ENCODE measurements at places on chromosomes 12 and 14. TPM values are rescaled to one million over a fixed set of nuclear protein-coding genes. Genes with fewer than 3 reads are reported as not detected.

DNA sequence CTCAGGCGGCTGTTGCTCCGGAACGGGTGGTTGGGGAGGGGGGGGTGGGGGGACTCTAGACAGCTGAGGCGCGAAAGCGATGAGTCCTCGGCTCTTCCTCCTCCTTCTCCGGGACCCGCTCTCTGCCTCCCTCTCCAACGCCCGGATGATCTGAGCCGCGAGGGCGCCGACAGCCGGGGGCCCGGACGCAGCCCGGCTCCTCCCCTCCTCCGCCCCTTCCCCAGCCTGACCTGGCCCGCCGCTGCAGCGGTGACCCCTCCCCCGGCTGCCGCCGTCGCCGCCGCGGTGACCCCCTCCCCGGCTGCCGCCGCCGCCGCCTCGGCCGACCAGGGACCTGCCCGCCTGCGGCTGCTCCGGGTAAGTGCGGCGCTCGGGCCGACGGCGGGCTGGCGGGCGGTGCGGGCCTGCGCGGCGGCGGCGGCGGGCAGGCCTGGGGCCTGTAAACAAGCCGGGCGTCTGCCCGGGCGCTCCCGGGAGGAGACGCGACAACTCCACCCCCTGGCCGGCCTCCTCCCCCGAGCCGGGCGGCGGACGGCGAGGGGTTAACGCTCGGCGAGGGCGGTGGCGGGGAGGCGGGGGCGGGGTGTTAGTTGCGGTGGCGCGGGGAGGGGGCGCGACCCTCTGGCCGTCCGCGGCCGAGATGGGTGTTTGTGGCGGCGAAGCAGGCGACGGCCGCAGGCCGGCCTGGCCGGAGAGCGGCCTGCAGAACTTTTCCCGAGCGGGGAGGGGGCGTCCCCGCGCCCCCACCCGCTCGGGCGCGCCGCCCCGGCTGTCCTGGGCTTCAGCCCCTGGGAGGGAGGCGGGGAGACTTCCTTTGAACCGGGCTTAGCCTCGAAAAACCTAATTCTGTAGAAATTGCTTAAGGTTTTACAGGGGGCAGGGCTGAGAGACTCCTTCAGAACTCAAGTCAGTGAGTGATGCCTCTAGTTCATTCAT lies 568 bp downstream of the PPM1A start:
- peak; percentile 38 for DNase-seq

- DNase-seq = no peak
These were observed 20.7 kb downstream of the PLEK2 start for GRCh38 chr14:67391268-67391667.

The OR11G2 gene
- total RNA-seq = not detected

DNA sequence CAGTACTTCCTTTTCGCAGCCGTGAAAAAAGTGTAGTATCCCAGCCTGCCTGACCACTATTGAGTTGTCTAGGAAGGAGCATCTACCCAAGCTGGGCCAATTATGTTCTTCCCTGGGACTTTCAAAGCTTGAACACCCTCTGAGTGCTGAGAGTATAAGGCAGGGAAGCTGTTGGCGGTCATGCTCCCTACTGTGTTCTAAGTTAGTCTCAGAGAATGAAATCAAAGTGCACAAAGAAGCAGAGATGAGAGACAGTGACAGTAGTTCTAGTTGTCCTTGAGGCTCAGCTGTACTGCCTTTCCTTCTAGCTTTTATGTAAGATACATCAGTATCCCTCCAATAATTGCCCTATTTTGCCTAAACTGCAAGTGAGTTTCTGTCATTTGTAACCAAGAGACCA lies 427.1 kb upstream of the SEL1L start:
- DNase-seq = no peak

GRCh38 chr14:78848234-78848820 lies 678.2 kb downstream of the NRXN3 start:
- DNase-seq = peak; percentile 23

- DNase-seq = no peak
These were observed 22.7 kb upstream of the MGST1 start for GRCh38 chr12:16324772-16325171.

The RPS6KA5 gene
- 3.0 TPM for total RNA-seq

- DNase-seq = peak; percentile 6
These were observed 412.8 kb upstream of the TBX3 start for GRCh38 chr12:115096588-115097397.

The FLRT2 gene
- 6.7 TPM for total RNA-seq

The MGP gene
- 0.23 TPM for total RNA-seq

GRCh38 chr12:24127919-24128721 lies 178.7 kb upstream of the SOX5 start:
- no peak for DNase-seq

DNA sequence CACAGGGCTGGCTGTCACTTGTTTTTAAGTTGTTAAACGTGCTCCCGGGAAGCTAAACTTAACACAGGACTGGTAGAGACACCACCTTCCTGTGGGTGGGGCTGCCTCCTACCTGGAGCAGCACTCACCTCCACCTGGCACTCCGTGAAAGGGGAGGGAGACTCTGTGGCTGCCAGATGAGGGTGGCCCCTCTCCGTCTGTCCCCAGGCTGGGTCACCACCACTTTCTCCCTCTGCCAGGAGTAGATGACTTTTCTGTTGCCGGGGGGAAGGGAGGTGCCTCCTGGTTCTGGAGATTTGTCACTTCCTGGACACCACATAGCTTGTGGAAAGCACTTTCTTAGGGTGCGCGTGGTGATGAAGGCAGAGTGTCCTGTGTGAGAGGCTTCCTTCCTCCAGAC lies 81.3 kb downstream of the WDR20 start:
- peak; percentile 74 for DNase-seq

- DNase-seq = no peak
These were observed 7.5 kb upstream of the CLEC4E start for GRCh38 chr12:8548192-8548591.

GRCh38 chr14:29028973-29029582 lies 262.5 kb downstream of the FOXG1 start:
- DNase-seq = peak; percentile 11

The MYF5 gene
- not detected for total RNA-seq

- DNase-seq = no peak
These were observed 189.0 kb downstream of the FOXA1 start for GRCh38 chr14:37406095-37406494.

DNA sequence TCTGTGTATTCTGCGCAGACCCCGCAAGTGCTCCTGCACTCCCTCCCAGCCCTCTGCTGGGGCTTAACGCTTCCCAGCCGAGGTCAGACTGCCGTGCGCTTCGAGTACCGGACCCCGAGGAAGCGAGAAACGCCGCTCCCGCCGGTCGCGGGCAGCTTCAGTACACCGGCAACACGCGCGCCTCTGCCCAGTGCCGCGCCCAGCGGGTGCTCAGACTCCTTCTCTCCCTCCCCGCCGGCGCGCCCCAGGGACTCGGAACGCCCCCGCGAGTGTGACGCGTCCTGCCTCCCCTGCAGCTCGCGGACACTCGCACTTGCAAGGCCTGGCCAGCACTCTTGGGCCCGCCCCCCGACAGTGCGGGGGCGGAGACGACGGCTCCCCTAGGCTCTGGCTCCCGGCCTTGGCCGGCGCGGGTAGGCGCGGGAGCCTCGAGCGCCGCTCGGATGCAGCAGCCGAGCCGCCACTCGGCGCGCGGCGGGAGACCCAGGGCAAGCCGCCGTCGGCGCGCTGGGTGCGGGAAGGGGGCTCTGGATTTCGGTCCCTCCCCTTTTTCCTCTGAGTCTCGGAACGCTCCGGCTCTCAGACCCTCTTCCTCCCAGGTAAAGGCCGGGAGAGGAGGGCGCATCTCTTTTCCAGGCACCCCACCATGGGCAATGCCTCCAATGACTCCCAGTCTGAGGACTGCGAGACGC lies at the start of gene PTGER2:
Gene PTGER2, plus strand, starts transcription at position 410 of the 692 bp plus-strand sequence. Its CDS starts 237 bp downstream, at position 647.
- DNase-seq = no peak

DNA sequence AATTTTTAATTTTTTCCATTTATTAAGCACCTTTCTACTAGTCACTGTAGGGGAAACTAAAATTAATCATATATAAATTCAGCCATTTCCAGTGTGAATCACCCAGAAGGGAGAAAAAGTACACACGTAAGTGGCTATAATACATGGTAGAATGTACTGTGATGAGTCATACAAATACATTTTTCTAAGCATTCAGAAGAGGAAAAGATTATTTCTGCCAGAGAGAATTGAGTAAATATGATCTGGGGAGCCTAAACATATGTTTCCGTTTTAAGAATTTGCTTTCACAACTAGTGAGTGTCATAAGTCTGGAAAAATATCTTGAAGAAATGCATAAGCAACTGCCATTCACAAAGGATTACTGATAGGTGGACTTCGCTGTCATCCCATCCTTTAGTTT lies 102.8 kb downstream of the TGFB3 start:
- DNase-seq = peak; percentile 64

DNA sequence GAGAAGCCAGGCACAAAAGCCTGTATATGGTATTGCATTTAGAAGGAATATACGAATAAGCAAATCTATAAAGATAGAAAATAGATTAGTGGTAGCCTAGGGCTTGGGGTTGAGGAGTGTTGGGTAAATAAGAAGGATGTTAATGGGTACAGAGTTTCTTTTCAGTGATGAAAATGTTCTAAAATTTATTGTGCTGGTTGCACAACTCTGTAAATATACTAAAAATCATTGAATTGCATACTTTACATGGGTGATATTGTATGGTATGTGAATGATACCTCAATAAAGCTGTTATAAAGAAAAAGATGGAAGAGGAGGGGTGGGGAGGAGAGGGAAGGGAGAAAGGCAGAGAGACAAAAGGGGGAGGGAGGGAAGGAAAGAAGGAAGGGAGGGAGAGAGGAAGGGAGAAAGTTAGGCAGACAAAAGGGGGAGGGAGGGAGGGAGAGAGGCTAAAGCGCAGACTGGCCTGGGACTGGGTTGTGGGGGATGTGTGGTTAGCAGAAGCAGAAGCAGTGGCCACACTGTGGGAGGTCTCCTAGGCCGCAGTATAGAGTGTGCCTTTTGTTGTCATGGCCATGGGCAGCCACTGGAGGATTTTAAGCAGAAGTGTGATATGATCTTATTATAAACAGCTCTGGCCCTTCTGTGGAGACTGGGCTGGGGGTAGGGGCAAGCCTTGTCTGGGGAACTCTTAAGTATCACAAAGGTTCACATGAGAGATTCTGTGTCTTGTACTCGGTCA lies 73.6 kb upstream of the ELK3 start:
- DNase-seq = no peak

DNA sequence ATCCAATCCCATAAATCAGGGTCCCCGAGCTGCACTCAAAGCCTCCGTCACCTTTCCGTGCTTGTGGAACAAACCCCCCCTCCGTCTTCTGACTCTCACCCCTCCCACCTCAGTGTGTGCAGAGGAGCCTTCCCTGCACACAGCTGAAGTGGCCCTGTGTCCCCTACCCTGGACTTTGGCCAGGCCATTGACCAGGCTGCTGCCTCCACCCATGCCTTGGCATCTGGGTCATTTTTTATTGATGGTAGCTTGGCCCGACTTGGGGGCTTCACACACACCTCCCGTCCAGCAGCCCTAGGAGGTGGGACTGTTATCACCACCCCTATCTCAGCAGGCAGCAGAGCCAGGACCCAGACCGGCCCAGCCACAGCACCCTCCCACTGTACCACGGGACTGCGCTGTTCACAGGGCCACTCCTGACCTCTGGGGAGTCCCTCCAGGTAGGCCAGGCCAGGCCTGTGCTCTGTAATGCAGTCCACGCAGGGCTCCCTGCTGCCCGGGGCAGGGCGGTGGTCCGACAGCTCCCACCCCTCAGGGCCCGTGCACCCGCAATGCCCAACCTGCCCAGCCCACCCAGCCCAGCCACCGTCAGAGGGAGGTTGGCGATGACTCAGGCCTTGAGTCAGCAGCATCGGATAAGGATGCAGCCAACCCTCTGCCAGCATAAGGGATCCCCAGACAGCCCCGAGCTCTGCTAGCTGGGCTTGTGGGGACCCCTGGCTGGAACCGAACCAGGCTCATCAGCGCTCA lies 9.2 kb upstream of the INF2 start:
- peak; percentile 88 for DNase-seq

- DNase-seq = no peak
These were observed 730.0 kb upstream of the TMEM132C start for GRCh38 chr12:127536833-127537428.

- no peak for DNase-seq
These were observed 221.8 kb downstream of the SLC41A2 start for GRCh38 chr12:104736307-104736706.

GRCh38 chr14:90276646-90277367 lies 20.5 kb downstream of the PSMC1 start:
- no peak for DNase-seq

- DNase-seq = peak; percentile 76
These were observed 15.5 kb upstream of the KRR1 start for GRCh38 chr12:75526655-75527511.

- DNase-seq = no peak
These were observed 253.9 kb upstream of the CRY1 start for GRCh38 chr12:107347261-107347660.

DNA sequence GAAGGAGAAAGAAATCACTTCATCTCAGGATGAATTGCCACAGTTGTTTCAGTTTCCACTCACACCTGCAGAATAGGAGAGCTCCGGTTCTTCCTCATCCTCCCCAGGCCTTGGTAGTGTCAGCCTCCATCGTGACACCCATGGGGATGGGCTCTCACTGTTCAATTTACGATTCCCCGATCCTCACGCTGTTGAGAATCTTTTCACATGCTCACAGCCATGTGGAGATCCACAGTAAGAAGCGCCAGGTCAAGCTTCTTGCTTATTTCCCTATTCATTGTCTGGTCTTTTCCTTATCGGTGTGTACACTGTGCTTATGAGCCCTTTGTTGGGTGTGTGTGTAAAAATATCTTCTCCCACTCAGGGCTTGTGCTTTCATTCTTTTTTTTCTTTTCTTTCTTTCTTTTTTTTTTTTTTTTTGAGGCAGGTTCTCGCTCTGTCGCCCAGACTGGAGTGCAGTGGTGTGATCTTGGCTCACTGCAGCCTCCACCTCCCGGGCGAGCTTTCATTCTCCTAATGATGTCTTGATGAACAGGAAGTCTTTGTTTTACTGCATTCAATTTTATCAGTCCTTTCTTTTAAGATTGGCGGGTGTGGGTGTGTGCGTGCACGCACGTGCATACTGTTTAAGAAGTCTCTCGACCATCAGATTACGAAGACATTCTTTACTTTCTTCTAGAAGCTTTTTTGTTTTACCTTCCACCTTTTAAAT lies 21.5 kb downstream of the RIN3 start:
- DNase-seq = no peak

The TMCC3 gene
- total RNA-seq = 5.2 TPM

The INHBE gene
- total RNA-seq = 1.4 TPM

The MDGA2 gene
- 4.2 TPM for total RNA-seq

DNA sequence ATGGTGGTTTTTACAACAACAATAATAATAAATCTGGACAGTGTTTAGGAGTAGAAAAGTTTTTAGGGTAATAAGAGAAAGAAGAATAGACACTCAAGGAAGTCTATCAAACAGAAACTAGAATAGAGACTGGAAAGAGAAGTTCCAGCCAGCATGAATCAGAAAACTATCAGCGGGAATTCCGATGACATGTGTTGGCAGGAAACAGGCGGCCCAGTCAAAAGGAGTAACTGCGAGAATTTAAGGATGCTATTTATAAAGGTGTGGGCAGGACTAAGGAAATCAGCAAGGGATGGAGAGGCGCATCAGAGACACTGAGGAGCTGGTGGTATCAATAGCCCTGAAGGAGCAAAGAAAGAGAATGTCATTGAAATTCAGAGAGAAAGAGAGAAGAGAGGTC lies 89.9 kb downstream of the TBX5 start:
- peak; percentile 84 for DNase-seq

- DNase-seq = no peak
These were observed 45.2 kb downstream of the CDK17 start for GRCh38 chr12:96354844-96355534.

All from HT1080 (cell line).